A549 (cell line): ENCODE measurements at places on chromosomes 6 and 20. TPM values are rescaled to one million over a fixed set of nuclear protein-coding genes. Genes with fewer than 3 reads are reported as not detected.

GRCh38 chr6:10202581-10202980, 212.3 kb downstream of the TFAP2A start:
- DNase-seq, result no peak

DNA sequence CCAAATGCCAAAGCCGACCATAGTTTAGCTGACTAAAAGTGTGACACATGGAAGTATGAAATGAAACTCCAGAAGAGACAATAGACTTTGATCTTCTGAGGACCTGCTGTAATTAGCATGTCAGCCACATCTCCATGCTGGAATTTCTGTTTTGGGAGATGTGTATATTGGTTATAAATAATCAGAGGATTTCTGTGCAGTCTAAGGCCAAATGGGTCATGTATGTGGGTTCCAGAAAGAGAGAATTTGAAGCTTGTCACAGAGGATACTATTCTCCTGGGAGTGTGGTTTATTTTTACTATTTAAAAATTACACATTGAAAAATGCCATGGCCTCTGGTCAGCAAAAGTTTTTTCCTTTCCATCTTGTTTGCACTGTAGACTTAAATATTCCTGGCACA, 405.5 kb upstream of the PLCB4 start:
- DNase-seq, result no peak

DNA sequence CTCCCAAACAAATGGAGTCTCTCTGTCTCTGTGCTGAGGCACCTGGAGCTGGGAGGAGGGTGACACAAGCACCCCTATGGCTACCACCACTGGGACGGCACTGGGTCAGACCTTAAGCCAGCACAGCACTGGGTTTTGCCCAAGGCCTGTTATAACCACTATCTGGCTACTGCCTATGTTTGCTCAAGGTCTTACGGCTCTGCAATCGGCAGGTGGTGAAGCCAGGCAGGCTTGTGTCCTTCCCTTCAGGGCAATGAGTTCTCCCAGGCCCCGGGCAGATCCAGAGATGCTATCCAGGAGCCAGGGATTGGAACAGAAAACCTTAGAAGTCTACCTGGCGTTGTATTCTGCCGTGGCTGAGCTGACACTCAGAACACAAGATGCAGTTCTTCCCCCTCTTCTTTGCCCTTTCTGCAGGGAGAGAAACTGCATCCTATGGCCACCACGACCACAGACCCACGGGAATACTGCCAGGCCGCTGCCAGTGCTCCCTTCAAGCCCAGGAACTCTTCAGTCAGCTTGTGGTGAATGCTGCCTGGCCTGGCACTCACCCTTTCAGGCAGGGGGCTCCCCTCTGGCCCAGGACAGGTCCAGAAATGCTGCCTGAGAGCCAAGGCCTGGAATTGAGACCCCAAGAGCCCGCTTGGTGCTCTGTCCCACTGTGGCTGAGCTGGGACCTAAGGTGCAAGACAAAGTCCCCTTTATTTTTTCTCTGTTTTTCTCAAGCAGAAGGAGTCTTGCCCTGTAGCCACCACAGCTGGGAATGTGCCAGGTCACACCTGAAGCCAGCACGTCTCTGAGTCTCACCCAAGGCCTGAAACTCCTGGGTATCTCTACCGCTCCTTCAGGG, 67.0 kb upstream of the FRMD1 start:
- no peak for DNase-seq

DNA sequence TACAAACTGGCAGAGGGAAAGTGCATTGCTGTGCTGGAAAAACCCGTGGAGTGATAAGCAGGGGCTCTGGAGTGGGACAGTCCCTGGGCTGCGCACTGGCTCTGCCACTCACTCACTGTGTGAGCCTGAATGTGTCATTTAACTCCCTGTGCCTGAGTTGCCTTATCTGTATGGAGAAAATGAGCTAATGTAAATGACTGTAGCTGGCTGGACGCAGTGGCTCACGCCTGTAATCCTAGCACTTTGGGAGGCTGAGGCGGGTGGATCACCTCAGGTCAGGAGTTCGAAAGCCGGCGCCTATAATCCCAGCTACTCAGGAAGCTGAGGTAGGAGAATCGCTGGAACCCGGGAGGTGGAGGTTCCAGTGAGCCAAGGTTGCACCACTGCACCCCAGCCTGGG, 18.4 kb upstream of the RPN2 start:
- DNase-seq, result no peak

DNA sequence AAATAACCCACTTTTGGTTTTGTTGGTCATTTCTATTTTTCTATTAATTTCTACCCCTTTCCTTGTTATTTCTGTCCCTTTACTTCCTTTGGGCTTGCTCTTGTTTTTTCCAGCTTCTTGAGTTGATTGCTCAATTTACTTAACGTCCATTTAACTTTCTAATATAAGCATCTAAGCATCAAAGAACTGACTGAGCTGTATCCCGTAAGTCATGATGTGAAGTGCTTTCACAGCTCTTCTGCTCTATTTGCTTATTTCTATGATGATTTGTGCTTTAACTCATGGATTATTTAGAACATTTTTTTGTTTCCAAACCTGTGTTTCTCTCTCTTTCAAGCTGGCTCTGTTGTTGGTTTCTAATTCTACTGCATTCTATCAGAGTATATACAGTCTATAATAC, 56.7 kb upstream of the SMIM29 start:
- no peak for DNase-seq

Gene CCN6
- polyA plus RNA-seq, result not detected in 3 replicates

DNA sequence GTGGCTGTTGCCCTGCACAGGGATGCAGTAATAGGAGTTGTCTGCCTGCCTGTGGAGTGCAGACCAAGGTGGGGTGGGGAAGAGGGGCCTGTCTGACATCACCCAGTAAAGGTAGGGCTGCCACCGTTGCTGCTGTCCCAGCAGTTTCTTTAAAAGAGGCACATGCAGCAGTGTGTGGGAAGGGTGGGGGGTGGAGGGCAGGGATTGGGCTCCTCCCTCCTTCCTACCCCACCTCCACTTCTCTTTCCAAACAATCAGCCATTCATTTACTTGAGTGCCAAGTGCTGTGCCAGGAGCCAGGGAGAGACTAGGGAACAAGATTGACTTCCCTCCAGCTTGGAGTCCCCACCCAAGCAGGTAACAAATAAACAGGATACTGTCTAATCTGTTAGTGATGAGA, 66.8 kb upstream of the MYL9 start:
- no peak for DNase-seq

Gene PLA2G7
- polyA plus RNA-seq, result not detected in 3 replicates

GRCh38 chr6:112184951-112185350, 69.4 kb downstream of the LAMA4 start:
- no peak for DNase-seq

DNA sequence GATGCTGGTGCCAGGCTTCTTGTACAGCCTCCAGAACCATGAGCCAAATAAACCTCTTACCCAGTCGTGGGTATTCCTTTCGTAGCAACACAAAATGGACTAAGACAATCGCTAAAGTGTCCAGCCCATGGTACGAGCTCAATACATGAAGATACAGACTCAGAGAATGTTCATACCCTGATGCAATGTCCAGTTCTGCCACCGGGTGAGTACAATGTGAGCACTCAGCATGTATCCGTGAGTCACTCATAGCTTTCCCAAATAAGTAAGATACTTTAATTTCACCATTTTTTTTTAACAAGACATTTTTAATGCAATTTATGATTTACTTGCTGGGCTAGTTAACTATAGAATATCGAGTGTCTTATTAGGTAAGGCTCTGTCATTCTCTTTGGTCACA, 26.7 kb upstream of the PDE10A start:
- no peak for DNase-seq

- no peak for DNase-seq
Measured at GRCh38 chr20:722822-723644, 45.3 kb downstream of the SLC52A3 start.

DNA sequence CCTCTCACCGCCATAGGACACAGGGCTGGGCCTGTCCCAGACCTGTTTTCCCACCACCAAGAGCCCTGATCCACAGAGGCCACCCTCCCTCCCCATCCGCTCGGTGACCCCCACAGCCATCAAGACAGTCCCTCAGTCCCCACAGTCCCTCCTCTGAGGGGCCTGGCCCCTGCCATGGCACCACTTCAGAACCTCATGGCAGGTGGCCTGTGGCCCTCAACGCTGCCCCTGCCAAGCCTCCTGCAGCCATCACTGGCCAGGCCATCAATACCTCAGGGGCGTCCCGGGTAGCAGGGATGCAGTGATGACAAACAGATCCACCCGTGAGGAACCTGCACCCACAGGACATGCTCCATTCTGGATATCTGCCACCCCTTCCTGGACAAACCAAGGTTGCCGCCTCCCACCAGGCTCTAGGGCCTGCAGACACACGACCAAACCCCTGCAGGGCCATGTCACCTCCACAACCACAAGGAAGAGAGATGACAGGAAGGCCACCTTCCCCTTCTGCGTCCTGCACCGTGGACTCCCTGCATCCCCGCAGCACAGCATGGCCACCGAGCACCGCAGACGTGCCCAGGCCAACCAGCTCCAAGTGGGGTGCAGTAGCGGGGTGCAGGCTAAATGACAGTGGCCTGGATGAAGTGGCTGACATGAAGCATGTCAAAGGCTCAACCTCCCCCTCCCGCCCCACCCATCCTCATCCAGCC, 14.0 kb downstream of the TAF4 start:
- DNase-seq, result no peak

Gene GLO1
- 98.4 to 106 TPM (median 105 TPM) in 3 replicates for polyA plus RNA-seq

GRCh38 chr6:80143419-80143937, 37.0 kb downstream of the BCKDHB start:
- peak; percentile 41 for DNase-seq

Gene CCN5
- polyA plus RNA-seq, result 11.1 to 13.9 TPM (median 12.3 TPM) in 3 replicates

DNA sequence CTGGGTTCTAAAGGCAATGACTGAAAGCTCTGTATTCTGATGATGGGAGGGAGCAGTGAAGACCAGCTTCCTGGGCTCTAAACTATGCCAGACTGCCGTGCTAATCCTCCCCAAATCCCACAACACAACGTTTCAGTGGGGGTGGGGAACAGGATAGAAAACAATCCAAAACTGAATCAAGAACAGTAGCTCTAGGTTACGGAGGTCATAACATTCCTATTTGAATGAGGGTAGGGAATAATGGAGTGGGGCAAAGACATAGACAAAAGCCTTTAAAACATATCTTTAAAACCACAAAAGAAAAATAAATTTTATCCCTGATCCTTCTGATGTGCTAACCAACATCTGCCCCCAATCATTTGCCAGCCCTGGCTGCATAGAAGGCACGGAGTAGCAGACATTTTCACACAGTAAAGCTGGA, 7.8 kb downstream of the USP49 start:
- no peak for DNase-seq

Gene PMEPA1
- 114 to 152 TPM (median 147 TPM) in 3 replicates for polyA plus RNA-seq

Gene GGTLC1
- polyA plus RNA-seq, result not detected in 3 replicates

Gene GSTA2
- 0.10 TPM in 1 of 3 replicates, not detected in the others for polyA plus RNA-seq

DNA sequence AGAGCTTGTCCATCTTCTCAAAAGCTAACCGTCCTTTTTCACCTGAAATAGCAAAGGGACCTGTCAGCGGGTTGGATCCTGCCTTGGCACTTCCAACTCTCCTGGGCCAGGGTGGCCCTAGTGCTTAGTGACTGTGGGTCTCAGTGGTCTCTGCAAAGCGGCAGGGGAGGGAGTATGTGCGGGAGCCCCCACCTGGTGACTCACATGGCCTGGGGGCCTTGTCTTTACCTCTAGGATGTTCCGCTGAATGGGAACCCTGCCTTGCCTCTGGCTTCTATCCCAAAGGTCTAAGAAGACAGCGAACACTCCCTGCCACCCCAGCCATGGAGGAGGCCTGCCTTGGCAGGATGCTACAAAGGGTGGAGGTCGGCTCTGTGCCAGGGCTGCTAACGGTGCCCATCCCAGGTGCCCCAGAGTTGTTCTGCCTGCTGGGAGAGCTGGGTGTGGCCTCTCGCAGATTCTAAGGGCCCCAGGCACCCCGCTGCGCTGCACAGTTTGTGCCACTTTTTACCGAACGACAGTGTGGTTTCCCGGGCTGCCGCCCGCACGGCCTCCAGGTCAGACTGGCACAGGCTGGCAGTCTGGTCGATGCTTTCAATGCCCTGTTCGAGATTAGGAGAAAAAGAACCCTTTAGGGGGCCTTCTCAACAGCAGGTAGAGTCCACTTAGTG, 77.2 kb downstream of the PTPN1 start:
- no peak for DNase-seq

Gene PCNA
- polyA plus RNA-seq, result 431 to 445 TPM (median 440 TPM) in 3 replicates

Gene NOL7
- polyA plus RNA-seq, result 82.7 to 90.7 TPM (median 85.9 TPM) in 3 replicates

GRCh38 chr6:104123227-104123626, 736.5 kb downstream of the HACE1 start:
- DNase-seq, result no peak

Gene C4A
- 1.3 to 1.4 TPM (median 1.4 TPM) in 3 replicates for polyA plus RNA-seq
